ENCODE measurements at places on chromosomes 5 and 9.

DNA sequence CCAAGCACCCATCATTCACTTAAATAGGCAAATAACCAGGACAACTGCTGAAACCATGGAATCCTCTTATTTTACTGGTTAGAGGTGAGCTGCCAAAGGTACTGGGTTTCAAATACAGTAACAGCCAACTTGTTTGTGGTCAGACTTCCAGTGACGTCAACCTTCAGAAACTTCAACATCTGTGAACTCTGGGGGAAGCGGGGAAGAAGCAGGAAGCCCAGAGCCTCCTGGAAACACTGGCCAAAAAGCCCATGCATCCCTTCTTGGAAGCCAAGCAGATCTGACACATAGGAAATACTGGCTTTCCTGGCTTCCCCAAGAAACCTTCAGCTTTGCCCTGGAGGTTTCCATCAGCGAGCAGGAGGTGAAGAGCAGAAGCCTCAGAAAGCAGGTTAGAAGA, 4.9 kb upstream of the FRRS1L start:
- no peak for DNase-seq

DNA sequence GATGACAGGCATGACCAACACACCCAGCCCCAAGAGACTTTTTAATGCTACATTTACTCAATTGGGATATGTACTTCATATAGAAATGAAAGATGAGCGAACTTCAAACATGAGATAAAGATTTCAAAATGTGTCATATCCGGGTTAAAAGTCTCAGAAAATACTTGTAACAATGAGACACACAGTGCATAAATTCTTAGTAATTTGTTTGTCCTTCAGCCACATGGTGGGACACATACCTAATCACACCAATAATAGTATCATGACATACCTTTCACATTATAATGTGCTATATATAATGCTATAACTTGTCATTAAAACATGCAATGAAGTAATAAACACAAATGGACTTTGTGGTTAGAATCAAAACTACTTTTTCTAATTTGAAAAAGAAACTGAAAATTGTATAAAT, 204.7 kb upstream of the RFX3 start:
- DNase-seq = no peak

DNA sequence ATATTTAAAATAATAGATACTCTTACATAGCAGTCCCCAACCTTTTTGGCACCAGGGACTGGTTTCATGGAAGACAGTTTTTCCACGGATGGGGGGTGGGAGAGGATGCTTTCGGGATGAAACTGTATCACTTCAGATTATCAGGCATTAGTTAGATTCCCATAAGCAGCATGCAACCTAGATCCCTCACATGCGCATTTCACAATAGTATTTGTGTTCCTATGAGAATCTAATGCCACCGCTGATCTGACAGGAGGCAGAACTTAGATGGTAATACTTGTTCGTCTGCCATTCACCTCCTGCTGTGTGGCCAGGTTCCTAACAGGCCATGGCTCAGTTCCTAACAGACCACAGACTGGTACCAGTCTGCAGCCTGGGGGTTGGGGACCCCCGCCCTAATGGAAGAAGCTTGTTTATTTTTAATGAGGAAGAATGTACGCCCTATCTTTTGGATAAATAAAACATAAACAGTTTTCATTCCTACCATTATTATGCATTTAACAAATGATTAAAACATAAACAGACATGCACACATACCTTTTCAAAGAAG, 187.7 kb downstream of the ZSWIM6 start:
- DNase-seq = no peak

DNA sequence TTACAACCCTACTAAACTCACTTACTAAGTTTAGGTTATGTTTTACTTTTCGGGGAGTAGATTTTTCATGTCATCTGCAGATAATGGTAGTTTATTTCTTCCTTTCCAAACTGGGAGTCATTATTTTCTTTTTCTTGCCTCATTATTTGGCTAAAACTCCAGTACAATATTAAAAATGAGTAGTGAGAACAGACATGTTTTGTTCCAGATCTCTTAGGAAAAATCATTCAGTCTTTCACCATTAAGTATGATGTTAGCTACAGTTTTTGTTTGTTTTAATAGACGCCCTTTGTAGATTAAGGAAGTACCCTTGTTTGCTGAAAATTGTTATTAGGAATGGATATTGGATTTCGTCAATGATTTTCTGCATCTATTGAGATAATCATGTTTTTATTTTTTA, 472.0 kb upstream of the PAPPA start:
- DNase-seq = no peak
